ENCODE measurements at places on chromosomes 3 and 15. TPM values are rescaled to one million over a fixed set of nuclear protein-coding genes. Genes with fewer than 3 reads are reported as not detected.

Gene MCF2L2
- total RNA-seq: 1.9 TPM

Gene CPNE9
- total RNA-seq: not detected

Gene GOLGA6L9
- total RNA-seq: 2.1 TPM

Gene AGTR1
- total RNA-seq: not detected

DNA sequence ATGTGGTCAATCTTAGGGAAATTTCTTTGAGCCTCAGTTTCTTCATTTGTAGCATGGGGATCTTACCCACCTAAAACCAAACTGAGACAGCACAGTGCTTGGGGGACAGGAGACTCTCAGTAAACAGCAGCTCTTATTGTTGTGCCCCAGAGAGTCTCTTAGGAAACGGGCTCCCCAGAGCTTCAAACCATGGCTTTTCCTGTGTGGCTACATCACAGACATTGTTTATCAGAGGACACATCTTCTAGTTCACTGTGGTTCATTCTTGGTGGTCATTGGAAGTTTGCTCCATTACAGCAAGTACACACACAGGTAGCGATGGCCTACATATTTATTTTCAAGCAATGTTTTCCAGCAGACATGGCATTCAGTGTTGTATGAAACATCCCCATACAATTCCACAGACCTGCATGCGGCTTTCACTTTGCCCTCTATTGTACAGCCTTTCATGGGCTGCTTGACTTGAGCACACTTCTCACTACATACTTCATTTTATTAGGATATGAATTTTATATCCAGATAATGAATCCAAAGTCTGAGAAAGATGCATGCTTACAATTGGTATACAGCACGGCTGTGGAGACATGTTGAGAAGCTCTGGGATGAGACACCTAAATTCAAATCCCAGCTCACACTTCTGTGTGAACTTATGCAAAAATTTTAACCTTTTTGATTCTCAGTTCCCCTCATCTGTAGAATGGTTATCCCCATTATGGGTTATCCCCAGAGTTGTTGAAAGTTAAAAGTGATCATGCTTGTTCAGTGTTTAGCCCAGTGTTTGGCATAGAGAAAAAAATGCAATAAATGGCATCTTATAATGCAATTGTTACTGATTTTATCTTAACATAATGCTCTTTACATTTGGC, 84.8 kb upstream of the ICE2 start:
- peaks cover 16% of the 10 kb centered on the region for H3K36me3 ChIP-seq
- DNase-seq: no peak
- peaks cover 64% of the 10 kb centered on the region for H3K4me1 ChIP-seq
- H3K27ac ChIP-seq: peak overlapping the region; percentile 72
- H3K4me3 ChIP-seq: peak overlapping the region; percentile 11

DNA sequence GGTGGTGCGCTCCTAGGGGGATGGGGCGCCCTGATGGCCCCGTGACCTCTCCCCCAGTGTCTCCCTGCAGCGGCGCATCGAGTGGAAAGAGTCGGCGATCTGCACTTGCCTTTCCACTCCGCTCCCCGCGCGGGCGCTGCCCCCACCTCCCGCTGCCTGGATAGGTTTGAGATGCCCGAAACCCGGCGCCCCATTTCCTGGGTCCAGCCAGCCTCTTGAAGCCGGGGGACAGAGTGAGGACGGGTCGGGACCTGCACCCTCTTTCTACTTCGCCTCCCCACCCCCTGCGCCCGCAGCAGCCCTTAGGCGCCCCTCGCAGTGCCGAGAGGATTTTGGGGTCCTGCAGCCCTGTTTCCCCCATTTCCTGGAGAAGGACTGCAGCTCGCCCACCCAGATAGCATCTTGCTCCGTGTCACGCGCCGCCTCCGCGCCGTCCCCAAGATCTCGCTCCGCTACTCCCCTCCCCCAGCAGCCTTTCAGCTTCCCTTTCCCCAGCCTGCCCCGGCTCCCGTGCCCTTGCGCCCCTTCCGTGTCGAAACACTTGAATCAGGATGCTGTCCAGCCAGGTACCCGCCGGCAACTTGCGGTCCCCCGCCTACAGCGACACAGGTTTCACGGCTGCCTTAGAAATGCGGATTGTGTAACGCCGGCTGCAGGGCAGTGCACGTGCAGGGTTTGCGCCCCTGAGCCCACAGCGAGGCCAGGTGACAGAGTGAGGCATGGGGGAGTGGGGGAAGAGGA, 519 bp downstream of the ABHD6 start:
- no peaks in the 10 kb centered on the region for H3K36me3 ChIP-seq
- H3K4me3 ChIP-seq: peak overlapping the region; percentile 89
- peaks cover 21% of the 10 kb centered on the region for H3K4me1 ChIP-seq
- H3K27ac ChIP-seq: peak overlapping the region; percentile 77
- peaks cover 14% of the 10 kb centered on the region for H3K27me3 ChIP-seq

DNA sequence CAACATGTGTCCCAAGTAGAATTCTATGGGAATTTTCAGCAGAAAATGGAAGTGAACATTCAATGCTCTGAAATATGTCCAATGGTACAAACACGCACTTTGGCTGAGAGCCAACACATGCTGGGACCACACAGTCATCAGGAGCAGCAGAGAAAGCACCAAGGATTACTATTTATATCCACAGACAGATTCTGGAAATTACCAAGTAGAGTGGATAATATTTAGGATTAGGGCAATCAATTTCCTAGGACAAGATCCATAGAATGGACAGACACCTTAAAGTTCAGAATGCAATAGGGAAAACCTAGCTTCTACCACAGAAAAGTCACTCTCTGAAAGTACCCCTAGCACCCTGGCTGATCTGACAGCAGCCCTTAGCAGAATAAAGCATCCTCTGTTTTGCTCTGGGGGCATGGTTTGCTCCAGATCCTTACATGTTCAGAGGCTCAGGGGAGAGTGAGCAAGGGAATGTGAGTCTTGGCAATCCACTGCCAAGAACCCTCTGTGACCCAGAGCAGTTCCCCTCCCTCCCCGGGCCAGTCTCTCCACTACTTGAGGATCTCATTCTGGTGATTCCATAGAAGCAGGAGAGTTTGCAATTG, 206.0 kb upstream of the WNT5A start:
- DNase-seq: no peak
- no peak overlapping the region for H3K27ac ChIP-seq
- no peaks in the 10 kb centered on the region for H3K27me3 ChIP-seq
- no peak overlapping the region for H3K4me3 ChIP-seq

- no peak for DNase-seq
- H3K36me3 ChIP-seq: no peaks in the 10 kb centered on the region
- no peaks in the 10 kb centered on the region for H3K27me3 ChIP-seq
- H3K4me3 ChIP-seq: no peak overlapping the region
- H3K4me1 ChIP-seq: no peaks in the 10 kb centered on the region
Measured at GRCh38 chr15:78673476-78673875, 32.5 kb upstream of the CHRNB4 start.

DNA sequence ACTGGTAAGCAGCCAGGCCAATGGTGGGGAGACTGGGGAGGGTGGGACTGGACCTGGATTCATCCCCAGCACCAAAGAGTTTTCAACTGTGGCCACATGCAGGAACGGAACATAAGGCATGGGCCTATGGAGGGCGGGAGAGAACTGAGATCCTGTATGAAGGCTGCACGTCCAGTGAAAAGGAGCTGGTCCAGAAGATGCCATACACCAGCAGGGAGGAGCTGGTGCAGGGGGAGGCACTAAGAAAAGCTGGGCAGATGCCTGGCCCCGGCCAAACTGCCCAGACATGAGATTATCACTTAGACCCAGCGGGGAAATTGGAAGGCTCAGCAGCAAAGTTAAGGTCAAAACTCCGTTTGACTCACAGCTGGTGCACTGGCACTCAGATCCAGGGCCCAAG, 58.1 kb upstream of the MCF2L2 start:
- H3K36me3 ChIP-seq: peaks cover 4% of the 10 kb centered on the region
- no peak for DNase-seq
- no peak overlapping the region for H3K4me3 ChIP-seq
- H3K27ac ChIP-seq: no peak overlapping the region
- no peaks in the 10 kb centered on the region for H3K27me3 ChIP-seq

GRCh38 chr15:40793216-40793989, 13.5 kb upstream of the ZFYVE19 start:
- H3K36me3 ChIP-seq: peaks cover 10% of the 10 kb centered on the region
- no peaks in the 10 kb centered on the region for H3K27me3 ChIP-seq
- H3K27ac ChIP-seq: no peak overlapping the region
- no peak for DNase-seq
- peaks cover 32% of the 10 kb centered on the region for H3K4me1 ChIP-seq

DNA sequence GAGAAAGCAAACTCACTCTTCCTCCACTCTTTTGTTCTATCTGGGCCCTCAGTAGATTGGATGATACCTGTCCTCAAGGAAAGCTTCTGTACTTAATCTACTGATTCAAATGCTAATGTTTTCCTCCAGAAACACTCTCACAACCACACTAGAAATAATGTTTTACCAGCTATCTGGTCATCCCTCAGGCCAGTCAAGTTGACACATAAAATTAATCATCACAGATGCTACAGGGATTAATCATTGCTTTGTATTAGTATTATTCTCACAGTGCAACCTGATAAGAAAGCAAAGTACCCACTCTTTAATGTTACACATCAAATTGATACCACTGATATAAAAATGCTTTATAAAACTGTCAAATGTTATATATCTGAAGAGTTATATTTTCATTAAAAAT, 52.9 kb upstream of the ARL6 start:
- peaks cover 2% of the 10 kb centered on the region for H3K27me3 ChIP-seq
- no peak for DNase-seq

DNA sequence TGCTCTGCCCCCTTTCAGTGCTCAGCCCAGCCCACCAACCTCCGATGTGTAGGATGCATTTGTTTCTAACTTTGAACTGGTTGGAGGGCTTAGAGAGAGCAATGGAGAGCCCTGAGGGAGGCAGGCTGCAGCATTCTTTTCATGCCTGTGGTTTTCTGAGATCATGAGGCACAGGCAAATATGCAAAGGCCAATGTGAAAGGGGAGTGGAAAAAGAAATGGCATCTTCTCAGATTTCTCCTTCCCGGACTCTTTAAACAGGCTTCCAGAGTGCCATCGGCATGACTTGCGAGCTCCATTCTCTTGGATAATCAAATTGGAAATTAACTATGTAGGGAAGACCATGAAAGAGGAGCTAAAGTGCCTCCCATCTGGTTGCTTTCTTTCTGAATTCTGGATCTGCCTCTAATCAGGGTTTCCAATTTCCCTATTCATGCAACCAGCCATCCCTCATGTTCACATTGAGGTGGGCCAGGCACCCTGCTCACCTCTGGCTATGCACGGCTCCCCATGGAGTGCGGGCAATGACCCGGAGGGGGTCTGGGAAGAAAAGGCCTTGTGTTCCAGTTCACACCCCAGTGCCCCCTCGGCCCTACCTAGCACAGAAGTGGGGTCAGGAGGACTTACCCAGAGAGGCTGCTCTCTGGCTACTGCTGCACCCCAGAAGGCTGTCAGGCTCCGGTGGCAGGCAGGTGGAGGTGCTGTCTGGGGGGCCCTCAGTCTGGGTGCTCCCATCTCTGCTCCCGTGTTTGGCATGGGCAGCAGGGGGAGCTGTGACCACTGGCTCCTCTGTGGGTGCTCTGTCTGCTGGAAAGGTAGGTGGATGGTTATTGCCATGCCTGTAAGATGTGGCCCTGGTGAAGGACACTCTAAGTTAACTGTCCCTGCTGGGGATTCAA, 16.1 kb downstream of the AMOTL2 start:
- peaks cover 6% of the 10 kb centered on the region for H3K27me3 ChIP-seq
- no peak overlapping the region for H3K27ac ChIP-seq
- peak; percentile 18 for DNase-seq
- H3K4me1 ChIP-seq: peaks cover 3% of the 10 kb centered on the region

- no peaks in the 10 kb centered on the region for H3K4me1 ChIP-seq
- H3K4me3 ChIP-seq: no peak overlapping the region
- H3K27ac ChIP-seq: no peak overlapping the region
- H3K36me3 ChIP-seq: no peaks in the 10 kb centered on the region
Measured at GRCh38 chr3:197344582-197345318, 46.3 kb upstream of the DLG1 start.

DNA sequence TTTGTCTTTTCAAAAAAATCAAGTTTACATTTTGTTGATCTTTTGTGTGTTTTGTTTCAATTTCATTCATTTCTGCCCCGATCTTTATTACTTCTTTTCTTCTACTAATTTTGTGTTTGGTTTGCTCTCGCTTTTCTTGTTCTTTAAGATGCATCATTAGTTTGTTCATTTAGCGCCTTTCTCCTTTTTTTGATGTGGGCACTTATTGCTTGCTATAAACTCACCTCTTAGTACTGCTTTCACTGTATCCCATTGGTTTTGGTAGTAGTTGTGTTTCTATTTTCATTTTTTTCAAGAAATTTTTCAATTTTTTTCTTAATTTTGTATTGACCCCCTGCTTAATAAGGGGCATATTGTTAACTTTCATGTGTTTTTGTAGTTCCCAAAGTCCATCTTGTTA, 34.4 kb downstream of the PRKCI start:
- peak overlapping the region; percentile 27 for H3K4me3 ChIP-seq
- H3K27me3 ChIP-seq: no peaks in the 10 kb centered on the region
- peaks cover 44% of the 10 kb centered on the region for H3K4me1 ChIP-seq

DNA sequence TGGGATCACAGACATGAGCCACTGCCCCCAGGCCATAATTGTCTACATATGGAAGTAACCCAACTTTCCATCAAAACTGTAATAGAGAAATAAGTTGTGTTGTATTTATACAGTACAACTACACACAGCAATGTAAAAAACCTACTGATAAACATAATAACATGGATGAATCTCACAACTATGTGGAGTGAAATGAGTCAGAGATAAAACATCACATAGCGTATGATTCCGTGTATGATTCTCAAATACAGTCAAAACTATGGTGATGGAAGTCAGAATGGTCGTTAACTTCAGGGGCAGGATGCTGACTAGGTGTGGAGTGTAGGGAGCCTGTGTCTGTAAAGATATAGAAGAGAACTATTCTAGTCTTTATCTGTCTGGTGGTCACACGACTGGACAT, 332.7 kb upstream of the SLCO3A1 start:
- H3K4me3 ChIP-seq: no peak overlapping the region
- no peak for DNase-seq
- H3K27me3 ChIP-seq: peaks cover 3% of the 10 kb centered on the region

DNA sequence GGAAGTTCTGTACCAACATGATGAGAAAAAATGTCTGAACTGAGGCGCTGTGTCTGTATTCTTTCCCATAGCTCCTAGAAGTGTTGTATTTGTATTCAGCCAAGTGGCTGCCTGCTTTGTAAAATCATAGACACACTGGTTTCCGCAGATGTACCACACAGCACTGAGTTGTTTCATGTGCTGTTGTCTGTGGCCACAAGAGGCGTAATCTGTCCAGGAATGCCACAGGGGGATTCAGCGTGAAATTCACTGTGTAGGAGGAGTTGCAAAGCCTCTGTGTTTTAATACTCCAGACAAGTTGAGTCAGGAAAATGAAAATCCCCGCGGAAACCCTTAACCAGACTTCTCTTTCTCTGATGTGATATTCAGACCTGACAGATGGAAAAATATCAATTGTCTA, 462.2 kb downstream of the NSUN3 start:
- no peak overlapping the region for H3K4me3 ChIP-seq
- no peak overlapping the region for H3K27ac ChIP-seq
- no peak for DNase-seq
- H3K27me3 ChIP-seq: no peaks in the 10 kb centered on the region
- H3K4me1 ChIP-seq: no peaks in the 10 kb centered on the region
- H3K36me3 ChIP-seq: no peaks in the 10 kb centered on the region

DNA sequence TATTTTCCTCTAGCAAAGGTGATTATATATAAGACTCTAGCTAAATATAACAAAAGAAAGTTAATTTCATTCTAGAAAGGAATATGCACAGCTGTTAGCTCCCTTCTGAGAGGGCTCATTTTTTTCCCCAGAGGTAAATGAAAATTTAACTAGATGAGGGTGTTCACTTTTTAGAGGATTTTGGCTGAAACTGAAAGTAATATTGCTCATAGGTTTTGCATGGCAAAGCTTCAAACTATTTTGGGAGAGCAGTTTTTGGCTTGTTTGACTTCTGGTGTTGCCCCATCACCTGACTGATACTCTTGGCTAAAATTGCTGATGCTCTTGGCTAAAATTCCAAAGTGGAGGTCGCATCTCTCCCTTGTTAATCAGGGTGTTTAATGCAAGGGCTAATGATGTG, 311.9 kb downstream of the EDEM1 start:
- H3K4me3 ChIP-seq: no peak overlapping the region
- no peaks in the 10 kb centered on the region for H3K36me3 ChIP-seq
- no peak overlapping the region for H3K27ac ChIP-seq
